ENCODE measurements at places on chromosomes 13 and 19.
A peak's percentile ranks its signal among the peaks of the same experiment; 100 is the strongest.

DNA sequence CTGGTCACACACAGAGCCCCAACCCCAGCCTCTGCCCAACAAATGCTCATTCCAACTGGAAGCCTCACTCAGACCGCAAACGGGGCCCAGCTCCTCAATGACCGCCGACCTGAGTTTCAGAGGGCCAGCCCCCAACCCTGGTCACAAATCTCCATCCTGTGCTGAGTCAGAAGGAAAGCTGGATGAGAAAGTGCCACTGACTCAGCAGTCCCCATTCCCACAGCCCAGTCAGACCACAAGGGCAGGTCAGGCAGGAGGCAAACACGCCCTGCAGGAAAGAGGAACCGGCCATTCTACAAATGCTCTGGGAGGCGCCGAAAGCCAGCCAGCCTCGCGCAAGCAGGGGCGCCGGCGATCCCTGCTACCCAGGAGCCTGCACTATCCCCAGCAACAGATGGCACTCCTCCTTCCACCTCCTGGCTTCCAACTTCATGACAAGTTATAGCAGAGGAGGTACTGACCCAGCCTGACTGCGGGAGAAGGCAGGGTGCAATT, 14.1 kb upstream of the PRKD2 start:
- peak; percentile 70 for DNase-seq

GRCh38 chr19:3365093-3365835, 1.1 kb upstream of the NFIC start:
- DNase-seq = no peak

DNA sequence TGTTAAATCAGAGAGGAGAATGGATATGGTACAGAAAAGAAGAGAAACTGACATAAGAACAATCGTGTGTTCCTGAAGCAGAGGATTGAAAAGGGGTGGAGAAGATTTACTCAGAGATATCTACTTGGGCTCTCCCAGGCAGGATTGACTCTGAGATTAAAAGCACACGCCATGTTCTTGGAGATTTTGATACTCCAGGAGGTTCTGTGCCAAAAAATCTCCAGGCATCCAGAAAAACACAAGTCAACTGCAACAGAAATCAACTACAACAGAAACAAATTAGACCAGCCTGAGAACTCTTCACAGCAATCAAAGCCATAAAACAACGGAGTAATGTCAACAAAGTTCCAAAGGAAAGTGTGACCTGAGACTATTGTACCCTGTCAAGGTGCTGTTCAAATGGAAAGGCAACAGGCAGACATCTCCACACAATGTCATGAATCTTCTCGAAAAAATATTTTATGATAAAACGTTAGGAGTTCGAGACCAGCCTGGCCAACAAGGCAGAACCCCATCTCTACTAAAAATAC, 104.2 kb downstream of the UBL3 start:
- no peak for DNase-seq

DNA sequence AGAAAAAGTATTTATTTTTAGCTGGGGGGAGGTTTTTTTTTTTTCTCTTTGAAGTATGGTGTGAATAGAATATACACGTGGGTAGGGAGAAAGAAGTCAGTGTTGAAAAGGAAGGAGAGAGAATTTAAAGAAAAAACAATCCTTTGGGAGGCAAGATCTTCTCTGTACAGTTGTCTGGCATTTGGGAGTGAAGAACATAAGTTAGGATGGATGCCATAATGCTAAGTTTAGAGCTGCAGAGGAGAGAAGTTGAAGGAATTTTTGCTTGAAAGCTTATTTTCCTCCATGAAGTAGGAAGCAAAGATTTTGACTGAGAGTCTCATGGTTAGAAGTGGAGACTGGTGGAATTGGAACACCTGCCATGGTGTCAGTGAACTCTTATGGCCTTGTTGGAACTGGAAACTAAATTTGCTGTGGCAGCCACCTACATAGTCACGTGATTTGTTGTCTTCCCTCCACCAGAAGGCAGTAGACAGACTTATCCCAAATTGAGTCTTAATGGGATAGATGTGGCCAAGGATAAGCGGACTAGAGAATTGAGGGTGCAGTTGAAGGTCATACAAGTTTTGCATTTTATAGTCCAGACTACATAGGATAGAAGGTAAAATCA, 22.0 kb downstream of the NDFIP2 start:
- DNase-seq = no peak

- no peak for DNase-seq
Observed at GRCh38 chr13:85254641-85255040, 544.6 kb downstream of the SLITRK6 start.

- DNase-seq = no peak
Observed at GRCh38 chr19:49328741-49329140, 3.8 kb upstream of the SLC6A16 start.

DNA sequence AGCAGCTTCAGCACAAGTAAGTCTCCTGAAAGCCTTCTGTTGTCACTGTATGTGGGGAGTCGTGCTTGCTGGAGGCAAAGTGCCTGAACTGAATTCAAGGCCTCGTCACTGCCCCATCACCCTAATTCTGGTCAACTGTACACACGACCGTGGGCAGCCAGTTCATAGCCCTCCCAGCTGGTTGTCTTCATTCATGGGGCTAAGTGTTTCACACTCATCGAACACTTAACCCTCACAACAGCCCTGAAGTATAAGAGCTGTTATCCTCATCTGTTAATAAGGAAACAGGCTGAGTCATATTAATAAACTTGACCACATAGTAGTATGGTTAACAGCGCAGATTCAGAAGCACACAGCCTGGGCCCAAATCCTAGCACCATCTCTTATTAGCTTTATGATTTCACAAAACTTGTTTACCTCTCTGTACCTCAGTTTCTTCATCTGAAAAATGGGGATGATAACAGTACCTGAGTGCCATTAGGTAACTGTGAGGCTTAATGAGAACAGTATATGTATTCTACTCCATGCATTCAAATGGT, 66.7 kb downstream of the CDADC1 start:
- DNase-seq = no peak

GRCh38 chr19:12884926-12885748, 1.9 kb downstream of the KLF1 start:
- DNase-seq = no peak

- no peak for DNase-seq
Observed at GRCh38 chr13:114065926-114066774, 66.3 kb downstream of the RASA3 start.

DNA sequence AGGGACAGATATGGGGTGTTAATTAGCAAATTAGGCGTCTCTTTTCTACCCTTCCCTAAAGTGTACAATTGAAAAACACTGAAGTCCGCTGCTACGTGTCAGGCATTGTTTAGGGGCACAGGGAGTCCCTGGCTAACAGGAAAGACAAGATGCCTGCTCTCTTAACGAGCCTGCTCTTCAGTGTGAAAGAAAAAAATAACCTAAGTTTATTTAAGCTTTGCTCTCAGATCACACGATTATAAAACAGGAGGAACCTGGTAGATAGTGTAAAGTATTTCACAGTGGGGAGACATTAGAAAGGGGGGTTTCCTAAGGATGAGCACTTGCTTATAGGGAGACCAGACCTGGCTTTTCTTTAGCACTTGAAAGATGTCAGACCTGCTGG, 38.7 kb downstream of the IGFL2 start:
- DNase-seq = no peak

DNA sequence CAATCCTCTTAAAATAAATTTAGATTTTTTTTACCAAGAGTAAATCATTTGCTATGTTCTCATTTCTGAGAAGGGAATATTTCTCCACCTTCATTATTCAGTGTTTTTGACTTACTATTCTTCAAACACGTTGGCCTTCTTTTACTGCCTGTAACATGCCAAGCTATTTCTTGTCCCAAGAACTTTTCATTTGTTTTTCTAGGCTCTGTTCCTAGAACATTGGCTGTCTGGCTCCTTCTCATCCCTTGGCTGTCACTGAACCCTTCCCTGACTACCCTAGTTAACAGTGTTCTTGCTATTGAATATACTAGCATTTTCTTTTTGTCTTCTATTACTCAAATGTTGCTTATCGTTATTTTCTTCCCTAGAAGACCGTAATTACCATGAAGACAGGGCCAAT, 248.1 kb downstream of the ITGBL1 start:
- no peak for DNase-seq

- DNase-seq = no peak
Observed at GRCh38 chr19:47520343-47520806, 5.5 kb upstream of the NAPA start.

- DNase-seq = peak; percentile 66
Observed at GRCh38 chr13:23979361-23980159, 82.3 kb upstream of the C1QTNF9B start.

- DNase-seq = no peak
Observed at GRCh38 chr13:112867301-112867711, 101.7 kb upstream of the MCF2L start.

DNA sequence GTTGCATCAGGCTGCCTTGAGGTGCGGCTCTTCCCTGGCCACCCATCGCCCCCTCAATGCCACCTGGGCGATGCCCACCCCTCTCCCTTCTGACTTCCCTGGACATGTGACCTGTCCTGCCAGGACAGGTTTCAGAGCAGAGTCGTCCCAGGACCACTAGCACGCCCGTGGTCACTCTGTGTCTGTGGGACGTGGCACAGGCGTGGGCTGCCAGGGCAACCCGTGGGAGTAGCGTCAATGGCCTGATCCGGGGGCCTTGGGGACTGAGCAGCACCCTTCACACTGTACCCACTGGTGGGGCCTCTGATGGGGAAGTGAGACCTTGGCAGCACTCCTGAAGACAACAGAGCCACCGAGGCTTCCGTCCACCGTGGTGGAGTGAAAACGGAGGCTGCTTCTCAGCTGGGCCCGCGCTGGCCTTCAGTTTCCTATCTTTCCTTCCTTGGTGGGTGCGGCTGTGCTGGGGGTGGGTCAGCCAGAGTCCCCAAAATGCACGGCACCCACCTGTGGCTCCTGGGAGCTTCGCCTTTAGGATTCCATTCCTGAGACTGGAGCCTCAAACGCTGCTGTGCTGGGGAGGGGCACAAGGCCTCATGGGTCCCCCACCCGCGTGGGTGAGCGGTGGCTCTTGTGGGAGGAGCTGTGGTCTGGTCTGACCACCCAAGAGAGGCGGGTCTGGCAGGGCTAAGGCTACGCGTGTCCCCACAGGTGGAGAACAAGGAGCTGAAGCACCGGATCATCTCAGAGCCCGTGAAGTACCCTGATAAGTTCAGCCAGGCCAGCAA, 26.7 kb upstream of the TMEM255B start:
- no peak for DNase-seq

DNA sequence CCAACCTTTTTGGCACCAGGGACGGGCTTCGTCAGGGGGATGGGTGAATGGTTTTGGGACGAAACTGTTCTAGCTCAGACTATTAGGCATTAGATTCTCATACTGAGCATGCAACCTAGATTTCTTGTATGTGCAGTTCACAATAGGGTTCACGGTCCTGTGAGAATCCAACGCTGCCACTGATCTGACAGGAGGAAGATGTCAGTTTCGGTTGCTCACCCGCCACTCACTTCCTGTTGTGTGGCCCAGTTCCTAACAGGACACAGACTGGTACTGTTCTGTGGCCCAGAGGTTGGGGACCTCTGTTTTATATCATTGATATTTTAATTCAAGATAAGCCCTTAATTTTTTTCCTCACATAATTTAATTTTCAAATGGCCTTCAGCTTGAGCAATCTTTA, 26.7 kb upstream of the TDRD3 start:
- DNase-seq = no peak

DNA sequence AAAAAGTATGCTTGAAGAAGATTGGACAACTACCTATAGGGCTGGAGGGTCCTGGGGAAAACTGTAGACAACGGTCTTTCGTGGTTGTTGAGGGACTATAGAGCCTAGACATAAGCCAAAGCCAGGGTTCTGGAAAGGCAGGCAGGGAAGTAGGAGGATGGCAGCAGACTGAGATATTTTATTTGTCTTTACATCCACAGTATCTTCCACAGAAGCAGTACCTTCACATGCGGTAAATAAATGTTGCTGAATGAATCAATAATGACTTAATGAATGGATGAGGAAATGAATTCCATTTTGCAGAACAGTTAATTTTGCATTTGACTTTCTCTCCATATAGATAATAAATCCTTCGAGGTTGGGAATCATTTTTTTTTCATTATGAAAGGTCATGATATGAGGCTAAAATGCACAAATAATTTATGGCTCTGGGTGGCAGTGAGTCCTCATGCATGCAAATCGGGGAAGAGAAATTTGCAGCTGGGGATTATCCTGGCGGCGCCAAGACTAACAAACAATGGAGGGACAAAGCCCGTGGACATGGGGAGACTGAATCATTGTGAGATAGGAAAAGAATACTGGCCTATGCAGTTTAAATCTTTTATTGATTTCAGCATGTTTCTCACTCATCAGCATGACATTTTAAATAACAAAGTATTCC, 102.0 kb downstream of the ERCC5 start:
- DNase-seq = no peak

- DNase-seq = no peak
Observed at GRCh38 chr19:50537306-50537685, 23.6 kb upstream of the ASPDH start.

GRCh38 chr13:34107806-34108205, 289.9 kb downstream of the RFC3 start:
- DNase-seq = no peak

DNA sequence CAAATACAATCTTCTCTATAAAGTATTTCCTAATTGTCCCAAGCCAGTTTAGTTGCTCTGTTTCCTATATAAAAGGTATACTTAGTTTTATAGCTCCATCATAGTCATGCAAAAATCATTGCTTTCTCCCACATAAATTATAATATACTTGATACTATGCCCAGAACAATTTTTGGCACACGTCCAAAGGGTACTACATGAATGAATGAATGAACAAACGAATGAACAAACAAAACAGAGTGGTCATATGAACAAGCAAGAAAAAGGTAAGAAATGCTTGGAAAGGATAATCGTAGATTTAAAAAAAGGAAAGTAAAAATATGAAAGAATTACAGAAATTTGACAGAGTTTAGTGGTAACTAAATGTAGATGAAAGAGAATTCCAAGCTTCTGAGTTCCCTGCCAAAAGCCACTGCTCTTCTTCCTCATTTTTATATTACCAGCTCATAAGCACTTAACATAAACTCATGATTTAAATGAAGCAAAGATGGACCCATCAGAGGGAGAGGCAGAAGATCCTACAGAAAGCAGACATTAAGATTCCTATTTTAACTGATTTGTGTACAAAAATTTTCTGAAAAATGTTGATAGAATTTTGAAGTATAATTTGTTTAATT, 123.2 kb downstream of the ENOX1 start:
- DNase-seq = no peak

DNA sequence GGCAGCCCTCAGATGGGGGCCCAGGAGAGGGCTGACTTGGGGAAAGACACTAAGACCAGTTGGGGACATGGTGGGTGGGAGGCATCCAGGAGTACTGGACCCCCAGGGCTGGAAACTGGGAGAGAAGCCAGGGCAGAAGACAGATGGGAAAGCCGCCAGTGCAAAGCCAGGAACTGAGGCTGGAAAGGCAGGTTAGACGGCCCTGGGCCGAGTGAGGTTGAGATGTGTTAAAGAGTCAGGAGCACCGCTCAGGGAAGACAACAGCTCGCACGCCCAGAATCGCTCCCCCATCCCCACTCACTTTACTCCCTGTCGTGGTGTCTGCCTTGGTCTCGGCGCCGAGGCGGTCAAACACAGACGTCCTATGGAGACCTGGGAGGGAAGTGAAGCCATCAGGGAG, 24.5 kb downstream of the C19orf47 start:
- DNase-seq = no peak

- DNase-seq = no peak
Observed at GRCh38 chr19:48500830-48501493, 10.7 kb downstream of the LMTK3 start.

GRCh38 chr19:53328967-53329366, 4.6 kb upstream of the ZNF845 start:
- no peak for DNase-seq

GRCh38 chr19:37991176-37991835, 84.3 kb downstream of the SIPA1L3 start:
- DNase-seq = no peak

GRCh38 chr19:3041761-3042620, 12.9 kb upstream of the TLE2 start:
- DNase-seq = no peak

- no peak for DNase-seq
Observed at GRCh38 chr13:45827318-45827717, 24.2 kb downstream of the SIAH3 start.

All from smooth muscle cell of the brain vasculature (primary cell).